ENCODE measurements at places on chromosomes 4 and X.

DNA sequence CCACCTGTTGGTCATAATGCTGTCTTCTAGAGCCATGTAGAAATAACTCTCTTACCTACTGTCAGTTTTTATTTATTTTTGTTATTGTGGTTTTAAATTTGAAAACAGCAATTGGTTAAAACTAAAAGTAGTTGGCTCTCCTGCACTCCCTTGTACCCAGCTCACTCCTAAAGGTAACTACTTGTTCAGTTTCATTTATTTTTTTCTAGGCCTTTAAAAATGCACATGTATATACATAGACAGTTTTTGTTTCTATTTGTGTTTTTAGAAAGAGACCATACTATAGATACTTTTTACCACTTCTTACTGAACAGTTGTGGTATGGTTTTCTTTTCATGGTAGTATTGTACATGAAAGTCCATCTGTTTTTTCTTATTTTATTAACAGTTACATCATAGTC lies 16.8 kb downstream of the SMAD1 start:
- no peak for DNase-seq

DNA sequence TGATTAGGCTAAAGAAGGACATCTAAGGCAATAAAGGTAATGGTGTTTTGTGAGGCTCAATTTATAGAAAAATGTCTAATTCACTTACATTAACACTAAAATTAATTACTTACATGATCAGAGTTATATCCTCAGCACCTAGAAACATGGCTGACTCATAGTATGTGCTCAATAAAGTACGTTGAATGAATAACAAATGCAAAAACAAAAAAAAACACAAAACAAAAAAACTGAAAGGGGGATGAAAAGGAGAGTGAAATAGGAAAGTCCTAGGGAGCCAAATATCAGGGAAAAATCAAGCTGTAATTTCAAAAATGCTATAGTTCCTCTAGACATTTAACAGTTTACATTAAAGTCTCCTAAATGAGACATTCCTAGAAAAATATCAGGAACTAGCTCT lies 18.7 kb downstream of the MBNL3 start:
- no peak for DNase-seq

- DNase-seq: no peak
Observed at GRCh38 chrX:45660477-45660876, 459.8 kb upstream of the DIPK2B start.

- DNase-seq: no peak
Observed at GRCh38 chr4:48173056-48173991, 39.3 kb upstream of the TXK start.

DNA sequence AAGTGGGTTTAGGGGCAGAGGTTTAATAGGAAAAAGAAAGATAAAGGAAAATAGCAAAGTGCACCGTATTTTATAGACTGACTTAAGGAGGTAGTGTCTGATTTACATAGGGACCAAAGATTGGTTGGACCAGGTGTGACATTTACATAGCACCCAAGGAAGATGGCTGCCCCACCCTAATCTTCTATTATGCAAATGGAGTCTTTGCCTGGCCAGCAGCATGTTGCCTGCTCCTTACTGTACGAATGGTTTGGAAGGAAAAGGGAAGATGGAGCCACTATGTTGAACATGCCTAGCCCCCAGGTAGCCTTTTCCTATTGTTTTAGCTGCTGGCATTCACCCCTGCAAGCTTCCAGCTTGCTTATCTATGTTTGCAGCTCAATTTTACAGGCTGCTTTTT lies 146.2 kb upstream of the PDE5A start:
- no peak for DNase-seq

DNA sequence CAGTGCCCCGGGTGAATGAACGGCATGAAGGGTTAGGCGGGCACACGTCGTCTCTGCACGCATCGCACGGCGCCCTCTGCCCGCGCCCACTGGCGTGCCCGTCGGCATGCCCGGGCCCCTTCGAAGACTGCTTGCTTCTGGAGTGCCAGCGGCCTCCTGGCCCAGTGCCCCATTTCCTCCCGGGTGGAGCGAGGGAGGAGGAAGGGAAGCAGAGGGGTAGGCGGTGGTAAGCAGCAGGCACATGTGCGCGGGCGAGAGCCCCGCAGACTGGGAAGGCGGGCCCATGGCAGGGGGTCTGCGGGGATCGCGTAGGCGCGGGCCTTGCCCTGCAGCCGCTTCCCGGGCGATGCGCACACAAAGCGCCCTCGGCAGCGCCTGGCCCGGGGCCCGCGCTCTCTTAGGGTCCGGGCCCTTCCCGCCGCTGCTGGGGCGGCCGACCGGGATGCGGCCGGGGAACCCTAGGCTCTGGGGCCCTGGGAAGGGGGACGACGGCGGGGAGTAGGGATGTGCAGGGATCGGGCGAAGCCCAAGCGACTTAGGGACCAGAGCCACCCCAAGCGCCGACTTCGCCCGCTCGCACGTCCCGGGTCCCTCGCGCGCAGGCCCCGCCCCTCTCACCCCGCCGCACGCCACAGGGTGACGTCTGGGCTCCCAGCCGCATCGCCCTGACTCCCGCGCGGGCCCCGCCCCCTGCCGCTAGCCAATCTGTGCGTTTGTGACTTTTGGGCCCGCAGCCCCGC lies 866 bp upstream of the EMD start:
- peak; percentile 30 for DNase-seq

DNA sequence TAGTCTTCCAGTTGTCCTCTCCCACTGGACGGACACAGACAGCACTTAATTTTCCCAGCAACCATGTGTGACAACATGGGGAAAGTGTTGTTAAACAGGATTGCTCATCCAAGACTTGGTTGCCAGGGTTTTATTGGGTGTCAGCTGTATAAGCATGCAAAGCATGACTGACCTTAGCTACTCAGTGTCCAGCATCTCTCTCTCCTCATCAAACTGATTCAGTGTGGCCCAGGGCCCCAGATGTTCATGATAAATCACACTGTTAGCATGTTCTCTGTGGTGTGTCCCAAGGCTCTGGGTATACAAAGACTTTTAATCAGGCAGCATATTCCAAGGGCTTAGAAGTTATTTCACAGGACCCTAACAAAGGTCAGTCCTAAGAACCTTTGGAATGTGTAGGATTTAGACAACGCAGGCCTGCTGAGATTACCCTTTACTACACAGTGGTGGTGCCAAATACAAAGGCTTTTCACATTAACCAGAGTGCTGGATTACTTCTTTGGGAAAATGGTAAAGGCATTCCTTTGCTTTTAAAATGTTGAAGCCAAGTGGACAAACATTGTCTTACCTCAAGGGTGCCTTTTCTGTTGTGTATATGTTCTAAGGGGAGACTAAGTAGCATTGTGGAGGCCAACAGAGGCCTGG lies 213.3 kb downstream of the GLUD2 start:
- no peak for DNase-seq

DNA sequence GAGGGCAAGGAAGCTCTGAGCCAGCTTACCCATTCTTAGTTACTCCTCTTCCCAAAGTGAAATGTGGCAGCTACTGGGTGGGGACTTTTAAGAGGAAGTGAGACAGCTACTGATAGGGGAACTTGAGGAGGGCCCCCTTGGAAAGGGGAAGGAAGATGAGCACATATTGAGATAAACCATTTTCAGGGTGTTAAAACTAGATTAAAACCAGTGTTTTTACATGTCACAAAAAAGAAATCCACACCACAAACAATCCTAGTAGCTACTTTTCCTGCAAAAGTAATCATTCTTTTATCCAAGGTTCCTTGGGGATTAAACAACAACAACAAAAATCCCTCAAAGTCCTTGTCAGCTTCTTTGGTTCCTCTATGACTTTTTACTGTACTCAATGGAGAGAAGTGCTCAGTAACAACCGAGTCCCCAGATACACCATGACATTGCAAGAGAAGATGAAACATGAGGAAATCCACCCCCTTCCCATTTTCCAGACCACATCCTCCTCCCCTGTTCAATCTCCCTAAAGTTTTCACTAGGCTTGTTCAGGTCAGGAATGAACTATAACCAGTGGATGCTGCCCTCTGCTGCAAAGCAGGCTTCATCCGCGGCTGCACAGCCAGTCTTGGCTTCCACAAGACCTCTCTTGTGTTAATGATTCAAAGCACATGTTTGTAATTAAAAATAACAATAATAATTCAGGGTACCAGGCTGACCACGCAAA lies 113.5 kb upstream of the TMEM164 start:
- DNase-seq: no peak

GRCh38 chr4:163072222-163072621 lies 94.5 kb downstream of the NAF1 start:
- DNase-seq: no peak

GRCh38 chrX:122868631-122869030 lies 315.4 kb upstream of the GRIA3 start:
- DNase-seq: no peak

DNA sequence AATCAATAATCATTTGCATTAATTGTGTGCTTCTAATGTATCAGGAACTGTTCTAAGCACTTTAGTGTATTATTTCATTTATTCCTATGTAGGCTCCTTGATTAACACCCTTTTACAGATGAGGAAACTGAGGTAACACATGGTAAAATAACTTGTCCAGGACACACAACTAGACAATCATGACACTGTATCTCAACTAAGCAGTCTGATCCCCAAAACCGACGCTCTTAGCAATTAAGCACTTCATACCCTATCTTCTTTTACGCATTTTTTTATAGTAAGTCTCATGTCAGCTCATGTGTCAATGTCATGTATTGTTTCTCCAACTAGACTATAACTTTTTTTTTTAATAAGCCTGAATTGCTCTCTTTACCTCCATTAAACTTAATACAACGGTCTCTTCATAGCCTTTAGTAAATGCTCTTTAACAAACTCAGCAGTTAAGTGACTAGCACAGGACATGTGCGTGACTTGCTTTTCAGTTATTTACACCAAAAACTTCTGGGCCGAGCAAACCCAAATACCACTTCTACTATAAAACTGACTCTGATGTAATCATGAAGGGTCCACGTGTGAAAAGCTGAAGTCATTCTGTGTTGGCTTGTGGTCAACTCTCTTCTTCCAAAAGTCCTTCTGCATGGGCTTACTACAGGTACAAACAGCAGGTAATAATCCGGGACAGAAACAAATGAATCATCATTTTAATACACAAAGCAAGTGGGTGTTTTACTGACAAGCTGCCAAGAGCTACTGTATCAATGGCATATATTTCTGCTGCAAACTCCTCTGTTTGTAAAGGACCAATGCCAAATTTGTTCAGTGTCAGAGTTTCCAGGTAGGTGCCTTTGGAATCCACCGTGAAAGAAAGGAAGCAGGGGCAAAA lies 7.9 kb upstream of the AMBN start:
- no peak for DNase-seq

GRCh38 chrX:150482537-150483206 lies 85.7 kb upstream of the MTM1 start:
- DNase-seq: peak; percentile 42

- no peak for DNase-seq
Observed at GRCh38 chr4:53626491-53626890, 35.2 kb upstream of the LNX1 start.

DNA sequence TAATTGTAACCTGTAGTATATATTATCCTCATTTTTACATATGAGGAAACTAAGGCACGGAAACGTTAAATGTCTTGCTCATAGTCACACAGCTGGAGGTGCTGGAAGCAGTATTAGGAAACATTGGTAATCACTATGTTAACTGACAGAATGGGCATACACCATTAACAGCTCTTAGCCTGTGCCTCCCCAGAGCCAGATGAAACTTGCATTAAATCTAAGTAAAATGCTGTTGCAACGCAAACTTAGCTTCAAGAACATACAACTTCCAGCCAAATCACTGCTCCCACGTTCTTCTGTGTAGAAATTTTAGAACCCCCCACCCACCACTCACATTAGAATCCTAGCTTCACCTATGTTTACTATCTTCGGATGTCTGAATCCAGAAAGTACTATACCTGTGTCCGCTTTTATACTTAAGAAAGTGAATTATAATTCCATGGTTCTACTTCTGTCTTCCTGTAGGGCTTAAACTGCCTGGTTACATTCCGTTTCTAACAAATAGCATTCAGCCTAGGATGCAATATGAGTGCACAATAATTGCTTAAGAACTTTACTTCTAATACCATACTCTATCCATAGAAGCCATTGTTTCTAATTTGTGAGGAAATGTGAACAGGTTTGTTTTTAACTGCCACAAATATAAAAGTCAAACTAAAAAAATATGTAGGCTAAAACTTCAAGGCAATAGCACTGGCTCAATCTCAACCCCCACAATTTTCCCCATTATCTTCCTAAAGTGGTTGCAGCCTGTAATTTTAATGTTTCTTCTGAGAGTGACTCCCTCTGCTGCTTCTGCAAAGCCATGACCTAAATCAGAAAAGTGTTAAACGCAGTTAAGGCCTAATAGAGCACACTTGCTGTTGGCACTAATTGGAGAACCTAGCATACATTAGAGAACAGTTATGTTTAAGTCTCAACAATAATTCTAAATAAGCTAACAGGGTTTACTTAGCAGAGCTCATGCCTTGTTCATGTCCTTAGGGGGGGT lies 4.4 kb downstream of the UNC5C start:
- no peak for DNase-seq

- DNase-seq: no peak
Observed at GRCh38 chr4:106266201-106266600, 49.8 kb downstream of the TBCK start.

DNA sequence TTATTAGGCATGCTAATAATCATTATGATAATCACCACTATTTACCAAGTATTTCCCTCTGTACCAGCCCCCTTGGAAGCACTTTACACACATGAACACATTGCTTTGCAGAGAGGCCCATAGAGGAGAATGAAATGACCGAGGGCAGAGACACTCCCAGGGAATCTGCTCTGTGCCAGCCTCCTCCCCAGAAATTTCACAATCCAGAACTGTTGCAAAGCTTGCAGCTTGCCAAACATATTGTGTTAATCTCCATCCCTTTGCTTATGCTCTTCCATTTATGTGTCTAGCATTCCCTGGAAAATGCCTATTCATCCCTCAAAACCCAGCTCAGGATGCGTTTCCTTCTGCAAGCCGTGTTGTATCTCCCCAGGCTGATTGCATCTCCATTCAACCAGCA lies 37.8 kb downstream of the CYTL1 start:
- no peak for DNase-seq

DNA sequence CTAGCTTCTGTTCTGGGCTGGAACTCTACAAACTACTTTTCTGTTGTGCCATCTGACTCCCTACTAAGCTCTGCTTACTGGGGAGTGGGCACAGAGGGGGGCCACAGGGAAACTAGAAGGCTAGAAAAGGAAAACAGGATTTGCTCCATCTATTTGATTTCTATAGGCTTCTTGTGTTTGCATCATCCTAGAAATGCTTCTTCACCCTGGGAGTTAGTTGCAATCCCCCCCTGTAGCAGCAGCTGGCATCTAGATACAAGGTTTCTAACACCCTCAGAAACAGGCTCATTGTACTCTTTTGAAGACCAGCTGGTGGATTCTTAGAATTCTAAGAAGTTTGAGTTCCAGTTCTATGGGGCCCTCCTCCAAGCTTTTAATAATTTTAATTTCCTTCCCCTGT lies 213.4 kb downstream of the TMA16 start:
- no peak for DNase-seq

GRCh38 chr4:141467225-141467624 lies 169.2 kb upstream of the IL15 start:
- no peak for DNase-seq

Data from stimulated activated CD4-positive, alpha-beta T cell treated with anti-CD3 and anti-CD28 coated beads, Interleukin-4, amount 100 ng/mL, for 1 hour (primary cell).